Activated T-cell treated with anti-CD3 and anti-CD28 coated beads for 1 hour (primary cell): ENCODE measurements at places on chromosomes 5 and 9.
A peak's percentile ranks its signal among the peaks of the same experiment; 100 is the strongest.

DNA sequence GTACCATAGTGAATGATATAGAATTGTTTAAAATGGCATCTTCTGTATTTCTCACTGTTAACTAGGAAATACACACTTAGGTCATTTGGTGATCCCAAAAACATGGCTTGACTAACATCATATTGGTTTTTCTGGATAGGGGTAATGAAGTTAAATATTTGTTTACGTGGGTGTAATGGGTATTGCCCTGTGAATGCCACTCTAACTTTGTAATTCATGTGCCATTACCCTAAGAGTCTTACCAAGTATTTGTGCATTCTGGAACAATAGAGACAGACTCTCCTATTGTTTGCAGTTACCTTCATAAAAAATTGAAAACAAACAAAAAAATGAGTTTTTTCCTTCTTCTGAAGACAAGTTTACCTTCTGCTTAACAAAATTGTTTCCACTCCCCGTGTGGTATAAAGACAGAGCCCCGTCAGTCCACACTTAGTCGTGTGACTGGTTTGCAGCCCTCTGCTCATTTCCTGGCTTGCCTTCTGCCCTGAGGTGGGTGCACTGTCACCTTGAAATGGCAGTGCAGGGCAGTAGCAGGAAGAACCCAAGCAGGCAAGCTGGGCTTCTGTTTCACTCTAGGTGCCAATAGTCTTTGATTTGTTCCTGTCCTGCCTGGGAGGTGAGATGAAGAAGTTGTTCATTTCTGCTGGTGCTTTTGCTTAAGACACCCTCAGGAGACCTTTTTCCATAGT lies 9.6 kb upstream of the CATSPER3 start:
- no peak for DNase-seq

GRCh38 chr5:117945258-117945657 lies 1043.1 kb downstream of the DTWD2 start:
- no peak for DNase-seq

GRCh38 chr5:146565764-146566367 lies 49.9 kb upstream of the GPR151 start:
- DNase-seq: peak; percentile 3

DNA sequence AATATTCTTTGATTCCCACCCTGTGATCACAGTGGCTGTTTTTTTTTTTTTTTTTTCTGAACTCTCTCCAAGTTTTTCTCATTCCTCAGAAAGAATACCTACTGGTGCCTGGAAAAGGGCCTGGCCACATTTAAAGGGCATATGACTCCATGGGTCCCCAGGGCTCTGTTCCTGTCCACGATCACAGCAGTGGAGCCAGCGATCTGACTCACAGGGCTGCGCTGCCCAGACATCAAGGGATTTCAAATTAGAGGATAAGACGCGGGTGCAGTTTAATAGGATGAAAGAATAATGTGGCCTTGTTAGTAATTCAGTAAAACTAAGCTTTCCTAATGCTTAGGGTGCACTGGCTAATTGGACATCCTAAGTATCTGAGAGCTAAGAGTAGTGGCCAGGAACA lies 175.1 kb upstream of the MSX2 start:
- DNase-seq: no peak

GRCh38 chr9:126532951-126533925 lies 80.5 kb upstream of the LMX1B start:
- DNase-seq: no peak

DNA sequence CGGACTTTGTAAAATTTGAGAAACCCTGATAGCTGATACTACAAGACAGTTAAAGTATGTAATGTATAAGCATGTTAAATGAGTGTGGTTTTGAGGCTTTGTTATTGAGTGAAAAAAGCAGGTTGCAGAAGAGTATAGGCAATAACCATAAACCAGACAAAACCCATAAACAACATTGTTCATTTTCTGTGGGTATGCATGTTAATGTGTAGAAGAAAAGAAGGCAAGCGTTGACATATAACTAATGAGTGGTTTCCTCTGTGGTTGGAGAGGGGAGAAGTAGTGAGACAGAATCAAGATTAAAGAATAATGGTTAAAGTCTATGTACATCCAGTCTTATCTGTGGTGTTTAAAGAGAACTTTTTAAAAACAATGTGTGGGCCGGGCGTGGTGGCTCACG lies 26.2 kb downstream of the RAD23B start:
- DNase-seq: no peak

DNA sequence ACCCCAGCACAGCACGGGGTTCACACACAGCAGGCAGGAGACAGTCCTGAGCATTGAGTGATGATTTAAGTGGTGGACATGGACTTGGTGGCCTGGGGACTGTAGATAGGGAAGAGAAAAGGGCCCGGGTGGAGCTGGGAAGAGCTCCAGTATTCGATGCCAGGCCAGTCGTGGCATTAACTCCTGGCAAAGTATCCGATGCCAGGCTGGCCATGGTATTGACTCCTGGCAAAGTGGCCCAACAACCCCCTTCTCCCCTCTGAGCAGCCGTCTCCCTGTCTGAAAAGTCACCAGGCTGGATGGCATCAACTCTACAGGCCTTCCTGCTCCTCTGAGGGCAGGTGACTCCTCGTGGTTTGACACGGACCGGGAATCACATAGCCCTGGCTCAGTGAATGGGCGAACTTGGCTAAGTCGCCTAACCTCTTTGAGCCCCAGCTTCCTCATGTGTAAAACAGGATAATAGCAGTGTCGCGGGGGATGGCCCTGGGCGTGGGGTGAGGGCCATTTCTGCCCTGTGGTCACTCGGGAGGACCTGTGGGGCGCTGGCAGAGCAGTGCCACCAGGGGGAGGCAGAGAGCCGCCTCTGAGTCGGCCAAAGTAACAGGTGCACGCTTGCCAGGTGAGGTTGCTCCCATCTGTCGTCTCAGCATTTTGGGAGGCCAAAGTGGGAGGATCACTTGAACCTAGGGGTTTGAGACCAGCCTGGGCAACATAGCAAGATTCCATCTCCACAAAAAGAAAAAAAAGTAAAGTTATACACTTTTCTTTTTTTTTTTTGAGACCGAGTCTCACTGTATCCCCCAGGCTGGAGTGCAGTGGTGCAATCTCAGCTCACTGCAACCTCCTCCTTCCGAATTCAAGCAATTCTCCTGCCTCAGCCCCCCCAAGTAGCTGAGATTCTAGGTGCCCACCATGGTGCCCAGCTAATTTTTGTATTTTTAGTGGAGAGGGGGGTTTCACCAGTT lies 5.7 kb upstream of the SEC16A start:
- peak; percentile 74 for DNase-seq

GRCh38 chr9:131624636-131625507 lies 79.5 kb downstream of the PRRT1B start:
- DNase-seq: no peak

GRCh38 chr5:128195316-128195715 lies 111.8 kb downstream of the SLC12A2 start:
- DNase-seq: no peak

- no peak for DNase-seq
Observed at GRCh38 chr5:61386045-61386800, 54.2 kb downstream of the ZSWIM6 start.

DNA sequence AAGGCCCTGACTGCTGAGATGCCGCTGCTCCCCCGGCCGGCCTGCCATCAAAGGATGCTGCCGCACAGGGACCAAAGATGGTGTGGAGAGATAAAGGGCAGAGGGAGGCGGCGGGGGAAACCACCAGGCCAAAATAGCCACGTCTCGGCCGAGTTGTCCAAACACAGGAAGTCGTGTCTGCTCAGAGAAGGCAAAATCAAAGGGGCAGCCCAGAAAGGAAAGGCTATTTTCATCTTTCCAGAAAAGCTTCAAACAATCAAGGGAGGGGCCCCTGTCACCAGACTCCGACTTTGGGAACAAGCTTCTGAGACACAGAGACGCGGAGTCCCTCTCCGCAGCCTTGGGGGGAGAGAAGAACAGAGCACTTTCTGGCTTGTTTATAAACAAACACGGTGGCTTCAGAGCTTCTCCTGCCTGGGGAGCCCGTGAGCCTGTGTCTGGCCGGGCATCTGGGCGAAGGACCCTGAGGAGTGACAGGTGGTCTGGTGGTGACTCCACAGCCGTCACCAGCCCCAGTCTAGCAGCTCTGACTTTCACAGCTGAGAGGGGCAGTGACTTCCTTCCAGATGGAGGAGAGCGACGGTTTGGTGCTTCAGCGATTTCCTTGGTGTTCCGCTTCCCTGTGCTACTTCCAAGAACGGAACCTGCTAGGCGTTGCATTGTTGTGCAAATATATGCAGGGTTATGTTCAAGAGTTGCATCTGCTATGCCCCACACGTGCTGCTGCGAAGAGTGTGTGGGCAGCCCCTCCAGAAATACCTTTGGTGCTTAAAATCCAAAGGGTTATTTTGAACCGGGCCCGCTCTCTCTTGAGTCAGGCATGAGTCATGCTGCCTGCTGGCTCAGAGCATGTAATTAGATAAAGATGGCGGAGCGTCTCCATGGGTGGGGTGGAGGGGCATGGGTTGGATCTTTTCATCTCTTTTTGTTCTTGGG lies 24.0 kb downstream of the ADAMTSL2 start:
- DNase-seq: no peak

- no peak for DNase-seq
Observed at GRCh38 chr5:108101821-108102220, 280.1 kb downstream of the FBXL17 start.

DNA sequence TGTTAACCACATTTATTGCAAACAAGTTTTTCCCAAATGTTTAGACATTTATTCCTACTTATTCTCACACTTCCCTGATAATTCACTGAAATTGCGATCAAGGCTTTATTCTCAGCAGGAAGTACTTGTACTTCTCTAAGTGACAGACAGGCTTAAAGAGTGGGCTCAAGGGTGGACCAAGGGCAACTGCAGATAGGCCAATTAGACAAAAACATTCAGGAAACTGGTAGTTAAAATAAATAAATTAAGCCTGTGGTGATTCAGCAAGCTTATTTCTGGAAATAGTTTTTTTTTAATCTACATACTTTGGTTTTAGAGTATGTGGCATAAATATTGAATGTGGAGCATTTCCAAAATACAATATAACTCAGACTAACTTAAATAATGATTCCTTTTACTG lies 136.1 kb downstream of the UGCG start:
- DNase-seq: no peak

DNA sequence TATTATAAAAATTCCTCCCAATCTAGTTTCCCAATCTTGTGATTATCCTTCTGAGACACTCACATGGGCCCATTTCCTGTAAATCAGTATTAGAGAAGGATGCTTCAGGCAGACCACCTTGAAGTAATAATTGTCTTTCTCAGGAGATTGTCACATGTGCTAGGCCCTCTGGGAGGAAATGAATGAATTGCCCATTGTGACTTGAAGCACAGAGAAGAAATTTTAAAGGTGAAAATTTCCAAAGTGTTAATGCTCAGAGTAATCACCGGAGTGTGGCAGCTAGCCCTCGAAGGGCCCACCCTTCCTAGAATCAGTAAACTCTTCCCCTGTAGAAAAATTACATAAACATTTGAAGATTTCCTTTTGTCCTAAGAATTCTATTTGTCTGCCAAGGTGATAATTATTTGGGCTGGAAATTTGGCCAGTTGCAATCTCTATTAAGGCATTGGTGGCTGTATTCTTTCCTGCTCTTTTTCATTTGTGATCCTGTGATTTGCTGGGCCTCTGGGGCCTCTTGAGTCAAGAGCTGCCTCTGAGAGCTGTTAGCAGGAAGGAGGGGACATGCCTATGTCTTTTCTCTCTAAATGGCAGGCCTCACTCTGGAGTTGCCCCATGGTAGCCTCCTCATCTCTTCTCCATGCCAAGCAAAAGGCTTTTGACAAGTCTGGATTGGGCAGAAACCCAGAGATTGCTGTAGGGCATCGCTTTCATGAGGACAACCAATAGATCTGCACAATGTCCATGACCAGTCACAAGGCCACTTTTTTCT lies 371.5 kb upstream of the ACTBL2 start:
- DNase-seq: no peak

DNA sequence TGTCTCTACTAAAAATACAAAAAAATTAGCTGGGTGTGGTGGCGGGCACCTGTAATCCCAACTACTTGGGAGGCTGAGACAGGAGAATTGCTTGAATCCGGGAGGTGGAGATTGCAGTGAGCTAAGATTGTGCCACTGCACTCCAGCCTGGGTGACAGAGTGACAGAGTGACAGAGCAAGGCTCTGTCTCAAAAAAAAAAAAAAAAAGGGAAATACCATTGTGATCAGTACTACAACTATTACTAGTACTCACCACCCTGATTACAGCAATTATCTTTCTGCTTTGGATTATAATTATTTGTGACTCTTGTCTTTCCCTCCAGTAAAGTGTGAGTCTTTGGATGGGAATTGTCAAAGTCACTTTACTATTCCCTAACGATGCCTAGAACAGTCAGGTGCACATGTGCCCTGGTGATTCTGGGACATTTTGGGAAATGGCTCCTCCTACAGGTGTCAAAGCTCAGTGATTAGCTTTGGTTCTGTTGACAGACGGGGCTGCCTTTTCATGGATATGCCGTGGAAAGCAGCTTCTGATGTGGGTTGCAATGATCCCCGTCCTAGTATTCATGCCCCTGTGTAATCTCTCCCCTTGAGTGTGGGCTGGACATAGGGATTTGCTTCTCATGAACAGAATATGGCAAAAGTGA lies 31.8 kb upstream of the FRRS1L start:
- no peak for DNase-seq

DNA sequence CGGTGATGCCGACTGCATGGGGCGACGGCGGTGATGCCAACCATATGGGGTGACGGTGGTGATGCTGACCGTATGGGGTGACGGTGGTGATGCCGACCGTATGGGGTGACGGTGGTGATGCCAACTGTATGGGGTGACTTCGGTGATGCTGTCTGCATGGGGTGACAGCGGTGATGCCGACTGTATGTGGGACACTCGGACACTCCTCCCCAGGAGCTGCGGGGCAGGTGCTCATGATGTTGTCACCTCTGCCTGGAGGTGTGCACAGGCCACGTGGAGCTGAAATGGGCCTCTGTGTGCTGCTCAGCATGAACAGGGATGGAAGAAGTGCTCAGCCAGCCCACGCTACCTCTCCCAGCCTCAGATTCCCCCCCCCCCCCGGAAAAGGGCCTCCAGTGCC lies 171.8 kb downstream of the OLFM1 start:
- no peak for DNase-seq

GRCh38 chr9:112061152-112061740 lies 113.9 kb downstream of the SUSD1 start:
- DNase-seq: no peak

- DNase-seq: peak; percentile 16
Observed at GRCh38 chr9:21559402-21560280, 77.5 kb upstream of the IFNE start.

- DNase-seq: no peak
Observed at GRCh38 chr5:29114331-29114768, 2076.0 kb upstream of the CDH9 start.

- no peak for DNase-seq
Observed at GRCh38 chr5:114362197-114362976, 517 bp downstream of the KCNN2 start.
